ENCODE measurements at places on chromosomes 13 and 19. TPM values are rescaled to one million over a fixed set of nuclear protein-coding genes. Genes with fewer than 3 reads are reported as not detected.

DNA sequence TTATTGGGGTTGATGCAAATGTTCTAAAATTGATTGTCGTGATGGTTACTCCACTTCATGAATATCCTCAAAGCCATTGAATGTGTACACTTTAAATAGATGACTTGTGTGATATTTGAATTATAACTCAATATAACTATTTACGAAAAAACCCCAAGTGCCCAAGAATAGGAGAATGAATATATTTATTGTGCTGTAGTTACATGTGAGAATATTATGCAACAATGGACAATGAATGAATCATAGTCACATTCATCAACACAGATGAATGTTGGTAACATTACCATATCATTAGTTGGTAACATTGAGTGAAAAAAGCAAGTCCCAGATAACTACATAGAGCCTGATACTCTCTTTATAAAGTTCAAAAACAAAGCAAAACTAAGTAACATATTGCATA lies 127.8 kb upstream of the UBL3 start:
- no peak for DNase-seq

KCNJ14 gene
- total RNA-seq, result 2.3 TPM

DNA sequence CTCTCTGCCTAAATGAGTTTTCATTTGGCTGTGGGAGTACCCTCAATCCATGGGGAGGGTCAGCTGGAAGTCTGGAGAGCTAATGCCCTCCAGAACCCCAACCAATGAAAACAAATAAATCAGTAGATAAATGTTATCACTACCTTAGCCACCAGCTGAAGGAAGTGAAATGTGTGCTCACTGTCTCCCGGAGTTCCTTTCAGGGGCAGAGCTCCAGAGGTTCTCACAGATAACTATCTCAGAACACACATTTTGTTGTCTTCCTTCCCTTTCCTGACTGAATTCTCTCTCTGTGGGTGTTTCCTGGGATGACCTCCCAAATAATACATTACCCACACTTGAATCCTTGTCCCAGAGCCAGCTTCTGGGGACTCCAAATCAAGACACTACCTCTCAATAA lies 779.6 kb downstream of the DIAPH3 start:
- no peak for DNase-seq

DNA sequence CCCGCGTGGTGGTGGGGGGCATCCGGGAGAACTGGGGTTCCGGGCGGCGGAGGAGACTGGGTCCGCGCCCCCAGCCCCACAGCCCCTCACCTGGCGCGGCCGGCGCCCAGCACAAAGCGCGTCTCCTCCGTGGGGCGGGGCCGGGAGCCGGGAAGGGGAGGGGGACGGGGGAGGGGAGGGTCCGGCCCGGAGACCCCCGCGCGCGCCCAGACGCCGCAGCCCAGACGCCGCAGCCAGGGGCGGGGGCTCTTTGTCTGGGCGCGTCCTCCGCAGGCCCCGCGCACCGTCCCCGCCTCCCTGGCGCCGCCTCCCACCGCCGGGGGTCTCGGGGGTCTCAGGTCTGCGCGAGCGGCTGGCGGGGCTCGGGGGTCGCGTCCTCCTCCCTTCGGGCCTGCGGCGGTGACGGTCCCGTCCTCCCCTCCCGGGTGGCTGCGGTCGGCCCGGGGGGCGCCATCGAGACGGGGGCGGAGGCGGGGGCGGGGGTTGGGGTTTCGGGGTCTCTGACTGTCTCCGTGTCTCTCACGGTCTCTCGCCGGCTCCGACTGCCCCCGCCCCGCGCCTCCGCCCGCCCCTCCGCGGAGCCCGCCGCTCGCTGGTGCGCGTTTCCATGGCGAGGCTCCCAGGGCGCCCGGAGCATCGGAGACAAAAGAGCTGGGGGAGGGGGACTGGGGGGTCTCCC lies at the start of gene PLPPR3:
Gene PLPPR3, minus strand, starts transcription at position 131 of the 679 bp plus-strand sequence. CDS start 396 bp downstream, outside the sequence.
- no peak for DNase-seq

ANKLE1 gene
- 6.2 TPM for total RNA-seq

DNA sequence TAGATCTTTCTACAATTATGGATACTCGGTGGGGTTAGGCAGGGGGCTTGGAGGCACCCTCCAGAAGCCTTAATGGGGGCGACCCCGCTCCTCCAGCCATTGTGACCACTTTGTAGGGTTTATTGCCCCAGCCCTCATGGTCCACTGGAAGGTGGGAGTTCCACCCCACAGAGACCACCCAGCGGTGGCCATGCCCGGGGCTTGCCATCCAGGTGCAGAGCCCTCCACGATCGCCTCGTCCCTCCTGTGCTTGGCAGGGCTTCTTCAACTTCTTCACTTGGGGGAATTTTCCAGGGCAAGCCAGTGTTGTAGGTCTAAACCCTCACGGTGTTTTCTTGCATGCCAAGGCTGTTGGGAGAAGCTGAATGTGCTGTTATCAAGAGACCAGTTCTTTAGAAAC lies 16.1 kb downstream of the ZNF536 start:
- no peak for DNase-seq

- DNase-seq, result peak; percentile 85
Observed at GRCh38 chr13:91398413-91399188, at the start of gene GPC5. TSS of gene GPC5 (plus strand) at chr13:91398621.

PTPRS gene
- total RNA-seq, result 12.2 TPM

DNA sequence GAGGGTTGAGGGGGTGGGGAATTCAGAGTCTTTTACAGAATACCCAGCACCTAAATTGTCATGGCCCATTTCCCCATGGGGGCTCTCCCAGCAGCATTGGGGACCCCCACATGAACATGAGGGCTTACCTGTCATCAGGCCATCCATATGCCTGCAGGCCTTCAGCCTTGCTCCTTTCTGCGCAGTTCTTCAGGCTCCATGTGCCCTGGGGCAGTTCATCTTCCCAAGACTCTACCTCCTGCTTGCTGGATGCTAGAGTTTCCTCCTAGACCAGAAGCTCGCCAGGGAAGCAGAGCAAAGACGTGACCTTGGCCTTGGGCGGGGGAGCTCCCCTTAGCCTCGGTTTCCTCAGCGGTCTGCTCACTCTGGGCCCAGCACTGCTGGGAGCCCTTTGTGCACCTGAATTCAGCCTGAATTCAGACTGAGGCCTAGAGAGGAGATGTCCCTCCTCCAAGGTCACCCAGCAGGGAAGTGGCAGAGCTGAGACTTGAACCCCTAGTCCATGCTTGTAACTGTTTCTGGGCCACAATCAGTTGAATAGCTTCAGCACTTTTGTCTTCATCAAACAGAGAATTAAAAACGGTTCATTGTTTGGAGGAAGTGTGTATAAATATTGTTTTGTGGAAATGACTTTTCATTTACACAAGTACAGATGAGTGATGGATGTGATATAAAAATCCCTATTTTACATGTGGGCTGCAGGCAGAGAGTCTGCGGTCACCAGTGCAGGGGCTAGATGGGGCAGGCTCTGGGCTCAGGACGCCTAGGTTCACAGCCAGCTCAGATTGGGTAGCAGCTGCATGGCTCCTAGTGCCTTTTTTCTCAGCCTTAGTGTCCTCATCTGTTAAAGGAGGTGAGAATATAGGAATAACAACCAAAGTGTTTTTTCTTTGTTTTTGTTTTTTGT lies 9.5 kb downstream of the PPP5C start:
- DNase-seq, result no peak

DNA sequence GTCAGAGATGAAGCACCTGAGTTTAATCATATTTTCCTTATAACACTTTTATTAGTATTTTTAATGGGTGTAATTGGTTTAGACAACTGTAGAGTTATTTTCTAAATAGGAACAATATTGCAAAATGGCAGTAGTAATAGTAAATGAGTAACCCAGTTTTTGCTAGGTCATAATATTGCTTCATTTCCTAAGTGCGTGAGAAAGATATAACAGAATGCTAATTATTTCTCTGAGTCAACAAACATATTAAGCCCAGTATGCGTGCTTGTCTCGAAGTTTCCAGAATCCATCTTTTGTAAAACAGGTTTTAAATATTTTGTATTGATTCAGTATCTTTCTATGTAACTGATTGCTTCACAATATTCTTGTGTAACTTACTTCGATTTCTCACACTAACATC lies 315.3 kb downstream of the MYO16 start:
- DNase-seq, result no peak
